ENCODE measurements at places on chromosomes 6 and 20.

DNA sequence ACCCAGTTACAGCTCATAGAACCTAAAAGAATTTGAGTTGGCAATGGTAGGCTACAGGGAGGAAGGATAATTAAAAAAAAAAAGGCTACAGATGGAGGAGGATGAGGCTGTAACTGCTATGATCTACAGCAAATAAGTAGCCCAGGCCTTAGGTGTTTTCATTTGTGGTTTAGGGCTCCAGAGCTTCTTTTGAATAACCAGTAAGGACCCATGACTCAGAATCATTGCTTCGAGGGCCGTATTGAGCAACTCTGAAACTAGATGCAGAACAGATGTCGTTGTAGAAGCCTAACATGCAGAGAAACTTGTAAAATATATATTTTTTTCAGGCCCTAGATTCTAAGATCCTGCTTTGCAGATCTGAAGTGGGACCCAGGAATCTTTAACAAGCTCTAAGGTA is 19.0 kb upstream of the ASIP start:
- no peak overlapping the region for H3K4me3 ChIP-seq
- no peaks in the 10 kb centered on the region for H3K27me3 ChIP-seq
- DNase-seq, result no peak
- no peaks in the 10 kb centered on the region for H3K36me3 ChIP-seq

GRCh38 chr6:158408552-158409130 is 96.4 kb downstream of the TULP4 start:
- peak overlapping the region; percentile 33 for H3K27ac ChIP-seq
- H3K4me3 ChIP-seq, result no peak overlapping the region
- H3K36me3 ChIP-seq, result no peaks in the 10 kb centered on the region
- peak; percentile 60 for DNase-seq
- H3K27me3 ChIP-seq, result no peaks in the 10 kb centered on the region

GRCh38 chr6:144284478-144284782 is 705 bp upstream of the UTRN start:
- no peak for DNase-seq

DNA sequence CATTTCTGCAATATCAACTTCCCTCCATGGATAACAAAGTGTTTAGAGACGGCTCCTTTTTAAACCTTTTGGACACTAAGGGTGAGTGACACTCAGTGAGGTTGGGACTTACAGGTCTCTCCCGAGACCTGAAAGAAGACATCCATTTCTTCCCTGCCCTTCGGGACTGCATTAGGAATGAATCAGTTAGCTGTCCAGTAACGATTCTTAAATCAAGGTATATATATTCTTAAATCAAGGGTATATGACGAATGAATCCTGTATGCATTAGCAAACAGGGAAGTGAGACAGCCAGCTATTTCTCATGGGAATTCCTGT is 52.9 kb downstream of the EDN1 start:
- no peaks in the 10 kb centered on the region for H3K27me3 ChIP-seq
- H3K36me3 ChIP-seq, result no peaks in the 10 kb centered on the region
- no peak for DNase-seq
- H3K4me1 ChIP-seq, result peaks cover 15% of the 10 kb centered on the region
- H3K4me3 ChIP-seq, result no peak overlapping the region
- H3K27ac ChIP-seq, result no peak overlapping the region

DNA sequence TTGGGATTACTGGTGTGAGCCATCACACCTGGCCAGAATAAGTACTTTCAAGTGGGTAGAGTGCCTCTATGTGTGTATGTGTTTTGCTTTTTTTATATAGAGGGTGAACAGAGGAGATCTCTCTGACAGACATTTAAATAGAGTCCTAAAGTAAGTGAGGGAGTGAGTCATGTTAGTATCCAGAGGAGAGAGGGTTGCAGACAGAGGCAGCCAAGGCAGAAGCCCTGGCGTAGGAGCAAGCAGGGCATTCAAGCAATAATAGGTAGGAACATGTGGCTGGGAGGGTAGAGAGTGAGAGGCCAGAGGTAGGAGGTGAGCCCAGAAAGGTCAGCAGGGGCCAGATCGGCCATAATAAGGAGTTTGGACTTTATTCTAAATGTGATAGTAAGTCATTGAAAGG is 48.9 kb downstream of the PHF20 start:
- no peaks in the 10 kb centered on the region for H3K36me3 ChIP-seq
- no peak overlapping the region for H3K4me3 ChIP-seq
- no peak overlapping the region for H3K27ac ChIP-seq
- no peaks in the 10 kb centered on the region for H3K4me1 ChIP-seq

DNA sequence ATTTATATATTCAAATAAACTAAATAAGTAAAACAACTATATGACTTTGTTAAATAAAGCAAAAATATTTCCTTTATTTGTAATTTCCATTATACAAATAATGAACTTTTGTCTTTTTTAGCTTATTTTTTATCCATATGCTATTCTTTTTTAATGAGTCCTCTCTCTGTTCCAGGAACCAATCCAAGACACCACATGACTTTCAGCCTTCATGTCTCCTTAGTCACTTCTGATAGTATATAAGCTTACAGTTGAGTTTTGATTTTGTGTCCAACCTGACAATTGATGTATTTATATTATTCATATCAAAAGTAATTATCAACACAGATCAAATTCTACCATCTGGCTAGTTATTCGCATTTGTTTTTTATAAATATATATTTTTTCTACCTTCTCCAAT is 582.3 kb upstream of the GJE1 start:
- H3K36me3 ChIP-seq, result no peaks in the 10 kb centered on the region
- DNase-seq, result no peak
- no peaks in the 10 kb centered on the region for H3K4me1 ChIP-seq
- no peak overlapping the region for H3K27ac ChIP-seq
- H3K27me3 ChIP-seq, result no peaks in the 10 kb centered on the region
- no peak overlapping the region for H3K4me3 ChIP-seq

- H3K4me3 ChIP-seq, result no peak overlapping the region
- no peak overlapping the region for H3K27ac ChIP-seq
- no peaks in the 10 kb centered on the region for H3K36me3 ChIP-seq
- no peaks in the 10 kb centered on the region for H3K4me1 ChIP-seq
- no peaks in the 10 kb centered on the region for H3K27me3 ChIP-seq
Observed at GRCh38 chr6:93447874-93448273, 28.5 kb upstream of the EPHA7 start.

GRCh38 chr6:150878347-150879213 is 13.1 kb downstream of the MTHFD1L start:
- no peaks in the 10 kb centered on the region for H3K4me1 ChIP-seq
- no peaks in the 10 kb centered on the region for H3K27me3 ChIP-seq
- H3K4me3 ChIP-seq, result no peak overlapping the region
- no peak for DNase-seq
- no peaks in the 10 kb centered on the region for H3K36me3 ChIP-seq

- no peaks in the 10 kb centered on the region for H3K27me3 ChIP-seq
- DNase-seq, result no peak
- H3K36me3 ChIP-seq, result no peaks in the 10 kb centered on the region
- no peak overlapping the region for H3K4me3 ChIP-seq
Observed at GRCh38 chr6:105005451-105005850, 48.5 kb downstream of the LIN28B start.

GRCh38 chr20:63194007-63194796 is 21.7 kb downstream of the YTHDF1 start:
- H3K27ac ChIP-seq, result no peak overlapping the region
- no peaks in the 10 kb centered on the region for H3K27me3 ChIP-seq
- no peak for DNase-seq
- peaks cover 35% of the 10 kb centered on the region for H3K36me3 ChIP-seq

- H3K27me3 ChIP-seq, result no peaks in the 10 kb centered on the region
- DNase-seq, result no peak
- H3K4me1 ChIP-seq, result no peaks in the 10 kb centered on the region
- H3K4me3 ChIP-seq, result no peak overlapping the region
- H3K27ac ChIP-seq, result no peak overlapping the region
Observed at GRCh38 chr6:110250058-110250457, 69.8 kb downstream of the CDC40 start.

GRCh38 chr20:20079102-20079784 is 26.9 kb downstream of the CFAP61 start:
- H3K27me3 ChIP-seq, result peaks cover 7% of the 10 kb centered on the region
- H3K27ac ChIP-seq, result no peak overlapping the region
- no peaks in the 10 kb centered on the region for H3K4me1 ChIP-seq
- no peaks in the 10 kb centered on the region for H3K36me3 ChIP-seq

DNA sequence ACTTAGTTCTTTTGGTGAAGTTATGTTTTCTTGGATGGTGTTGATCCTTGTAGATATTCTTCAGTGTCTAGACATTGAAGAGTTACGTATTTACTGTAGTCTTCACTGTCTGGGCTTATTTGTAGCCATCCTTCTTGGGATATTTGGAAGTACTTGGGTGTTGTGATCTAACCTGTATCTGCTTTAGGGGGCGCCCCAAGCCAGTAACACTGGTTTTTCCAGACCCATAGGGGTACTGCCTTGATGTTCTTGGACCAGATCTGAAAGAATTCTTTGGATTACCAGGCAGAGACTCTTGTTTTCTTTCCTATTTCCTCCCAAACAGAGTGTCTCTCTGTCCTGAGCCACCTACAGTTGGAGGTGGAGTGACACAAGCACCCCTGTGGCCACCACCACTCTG is 309.1 kb upstream of the IMPG1 start:
- H3K36me3 ChIP-seq, result no peaks in the 10 kb centered on the region
- H3K4me3 ChIP-seq, result no peak overlapping the region
- no peak overlapping the region for H3K27ac ChIP-seq
- H3K4me1 ChIP-seq, result no peaks in the 10 kb centered on the region
- DNase-seq, result no peak

- H3K36me3 ChIP-seq, result no peaks in the 10 kb centered on the region
- H3K27ac ChIP-seq, result no peak overlapping the region
- no peak for DNase-seq
Observed at GRCh38 chr20:52945862-52946522, 26.2 kb upstream of the TSHZ2 start.

DNA sequence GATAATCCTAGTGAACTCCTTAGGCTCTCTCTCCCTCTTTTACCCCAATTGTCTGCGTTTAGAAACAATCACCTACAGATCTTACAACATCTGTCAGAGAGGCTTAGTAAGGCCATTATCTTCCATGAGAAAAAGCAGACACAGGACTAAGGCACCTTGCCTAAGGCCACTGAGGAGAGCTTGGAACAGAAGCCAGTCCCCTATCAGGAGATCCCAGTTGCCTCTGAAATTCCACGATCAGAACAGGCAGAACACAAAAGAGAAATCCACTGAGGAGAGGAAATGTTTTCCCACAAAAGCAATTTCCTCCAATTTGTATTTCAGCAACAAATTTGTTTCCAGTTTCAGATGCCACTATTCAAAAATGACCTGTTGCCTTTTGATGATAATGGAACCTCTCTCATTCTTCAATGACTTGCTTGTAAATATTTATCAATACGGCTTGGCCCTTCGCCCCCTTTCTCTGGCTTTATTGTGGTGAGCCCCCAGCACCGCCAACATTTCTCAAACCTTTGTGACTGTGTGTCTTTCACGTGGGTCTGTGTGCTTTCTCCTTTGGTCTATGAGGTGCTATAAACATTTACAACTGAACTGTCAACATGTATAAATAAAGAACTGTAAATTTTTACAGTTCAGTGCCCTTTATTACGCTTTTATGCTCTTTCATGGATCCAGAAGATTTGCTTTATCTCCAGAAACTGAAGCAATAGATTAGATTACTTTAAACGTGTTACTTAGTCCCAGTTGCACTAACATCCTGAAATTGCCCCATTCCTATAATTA is 187.8 kb upstream of the PHACTR1 start:
- H3K36me3 ChIP-seq, result no peaks in the 10 kb centered on the region
- no peak for DNase-seq
- H3K4me3 ChIP-seq, result no peak overlapping the region
- no peaks in the 10 kb centered on the region for H3K27me3 ChIP-seq
- no peaks in the 10 kb centered on the region for H3K4me1 ChIP-seq
- no peak overlapping the region for H3K27ac ChIP-seq

GRCh38 chr6:14703586-14703985 is 542.3 kb upstream of the JARID2 start:
- H3K4me3 ChIP-seq, result no peak overlapping the region
- no peaks in the 10 kb centered on the region for H3K27me3 ChIP-seq
- H3K36me3 ChIP-seq, result no peaks in the 10 kb centered on the region
- peaks cover 25% of the 10 kb centered on the region for H3K4me1 ChIP-seq

DNA sequence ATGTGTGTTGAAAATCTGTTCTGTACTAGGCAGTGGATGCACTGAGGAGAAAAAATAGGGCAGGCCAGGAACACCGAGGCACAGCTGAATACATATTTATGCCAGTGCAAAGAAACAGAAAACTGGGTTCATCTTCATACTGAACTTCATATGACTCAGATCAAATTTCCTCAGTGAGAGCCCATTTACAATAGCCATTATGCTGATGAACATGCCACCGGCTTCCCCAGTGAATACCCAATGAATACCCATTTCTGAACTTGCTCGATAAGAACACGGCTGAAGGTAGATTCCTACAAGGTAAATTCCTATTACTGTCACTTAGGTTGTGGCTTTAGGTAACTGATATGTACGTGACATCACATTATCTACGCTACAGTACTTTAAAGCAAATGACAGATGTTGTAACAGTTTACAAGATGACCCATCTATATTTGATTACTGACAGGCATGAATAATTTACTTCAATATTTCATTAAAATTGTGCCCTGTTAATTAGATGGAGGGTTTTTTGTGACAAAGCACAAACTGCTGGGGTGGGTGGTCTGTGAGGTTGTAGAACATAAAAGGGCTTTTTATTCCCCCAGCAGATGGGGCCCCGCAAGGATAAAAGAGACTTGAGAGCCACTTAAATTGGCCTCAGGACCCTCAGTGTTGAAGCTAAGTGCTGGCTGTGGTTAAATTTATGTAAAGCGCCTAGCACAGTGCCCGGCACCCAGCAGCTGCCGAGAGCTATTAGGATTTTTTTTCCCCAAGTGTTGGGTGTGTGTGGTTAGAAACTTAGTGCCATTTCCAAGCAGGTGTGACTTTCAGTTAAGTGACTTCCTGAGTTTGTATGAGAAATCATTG is 264.5 kb downstream of the CD83 start:
- no peaks in the 10 kb centered on the region for H3K4me1 ChIP-seq
- no peak overlapping the region for H3K27ac ChIP-seq
- no peaks in the 10 kb centered on the region for H3K36me3 ChIP-seq
- no peak for DNase-seq
- no peak overlapping the region for H3K4me3 ChIP-seq

GRCh38 chr20:22414305-22414742 is 170.0 kb downstream of the FOXA2 start:
- H3K36me3 ChIP-seq, result no peaks in the 10 kb centered on the region
- H3K27ac ChIP-seq, result no peak overlapping the region
- no peaks in the 10 kb centered on the region for H3K27me3 ChIP-seq
- peaks cover 4% of the 10 kb centered on the region for H3K4me1 ChIP-seq

DNA sequence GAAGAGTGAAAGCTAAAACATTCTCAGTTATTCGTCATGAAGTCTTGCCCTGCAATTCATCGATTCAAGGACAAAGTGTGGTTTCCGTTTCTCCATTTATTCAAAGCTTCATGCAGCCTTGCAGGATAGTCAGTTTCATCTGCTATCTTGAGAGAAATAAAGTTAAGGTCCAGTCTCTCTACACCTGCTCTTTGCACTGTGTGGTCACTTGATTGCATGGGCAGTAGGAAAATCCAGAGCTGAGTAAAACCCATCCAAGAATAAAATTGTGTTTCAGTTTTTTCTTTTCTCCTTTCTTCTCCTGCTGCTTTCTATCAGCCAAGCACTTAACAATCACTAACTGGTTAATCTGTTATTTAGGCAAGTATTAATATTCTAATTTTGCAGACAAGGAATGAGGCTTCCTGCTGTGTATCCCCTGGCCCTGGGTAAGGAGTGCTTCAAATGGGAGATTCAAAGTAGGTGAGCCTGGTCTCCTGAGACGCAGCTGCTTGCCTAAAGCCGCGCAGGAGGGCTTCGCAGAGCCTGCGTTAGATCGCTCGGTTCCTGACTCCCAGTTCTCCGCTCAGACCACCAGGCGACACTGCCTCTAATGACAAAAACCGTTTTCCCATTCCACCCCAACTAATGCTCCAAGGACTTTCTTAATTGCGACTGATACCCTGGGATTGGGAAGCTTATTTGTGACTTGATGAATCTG is 808.3 kb downstream of the TFAP2A start:
- no peak for DNase-seq
- no peaks in the 10 kb centered on the region for H3K4me1 ChIP-seq
- H3K4me3 ChIP-seq, result no peak overlapping the region
- H3K27ac ChIP-seq, result no peak overlapping the region
- H3K36me3 ChIP-seq, result no peaks in the 10 kb centered on the region
- no peaks in the 10 kb centered on the region for H3K27me3 ChIP-seq
